GOT3 (cell line): ENCODE measurements at places on chromosomes 1 and 21.

DNA sequence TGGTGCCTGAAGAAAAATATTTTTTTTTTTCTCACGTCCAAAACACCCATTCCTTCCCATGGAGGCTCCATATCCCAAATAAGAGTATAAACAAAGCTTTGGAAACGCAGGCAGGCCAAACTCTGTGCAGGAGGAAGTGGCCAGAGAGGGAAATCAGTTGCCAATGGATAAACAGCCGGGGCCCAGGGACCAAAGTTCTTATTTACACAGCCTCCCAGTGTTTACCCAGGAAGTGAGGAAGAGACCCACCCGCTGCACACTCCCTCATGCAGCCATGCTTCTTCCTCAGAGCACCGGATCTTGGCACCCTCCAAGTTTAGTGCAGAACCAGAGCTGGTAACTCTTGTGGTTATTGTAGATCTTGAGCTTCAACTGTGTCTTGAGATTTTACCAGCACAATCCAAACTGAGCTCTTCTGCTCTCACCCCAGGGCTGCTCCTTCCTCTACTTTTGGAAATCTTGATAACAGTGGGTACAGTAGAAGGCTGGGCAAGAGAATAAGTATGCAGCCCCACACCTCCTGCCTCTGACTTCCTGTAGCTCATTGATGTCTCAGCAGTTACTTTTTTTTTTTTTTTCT, 14.2 kb downstream of the MARCKSL1 start:
- no peak for DNase-seq

- DNase-seq: no peak
These were observed 4.3 kb upstream of the CCN1 start for GRCh38 chr1:85576266-85576641.

DNA sequence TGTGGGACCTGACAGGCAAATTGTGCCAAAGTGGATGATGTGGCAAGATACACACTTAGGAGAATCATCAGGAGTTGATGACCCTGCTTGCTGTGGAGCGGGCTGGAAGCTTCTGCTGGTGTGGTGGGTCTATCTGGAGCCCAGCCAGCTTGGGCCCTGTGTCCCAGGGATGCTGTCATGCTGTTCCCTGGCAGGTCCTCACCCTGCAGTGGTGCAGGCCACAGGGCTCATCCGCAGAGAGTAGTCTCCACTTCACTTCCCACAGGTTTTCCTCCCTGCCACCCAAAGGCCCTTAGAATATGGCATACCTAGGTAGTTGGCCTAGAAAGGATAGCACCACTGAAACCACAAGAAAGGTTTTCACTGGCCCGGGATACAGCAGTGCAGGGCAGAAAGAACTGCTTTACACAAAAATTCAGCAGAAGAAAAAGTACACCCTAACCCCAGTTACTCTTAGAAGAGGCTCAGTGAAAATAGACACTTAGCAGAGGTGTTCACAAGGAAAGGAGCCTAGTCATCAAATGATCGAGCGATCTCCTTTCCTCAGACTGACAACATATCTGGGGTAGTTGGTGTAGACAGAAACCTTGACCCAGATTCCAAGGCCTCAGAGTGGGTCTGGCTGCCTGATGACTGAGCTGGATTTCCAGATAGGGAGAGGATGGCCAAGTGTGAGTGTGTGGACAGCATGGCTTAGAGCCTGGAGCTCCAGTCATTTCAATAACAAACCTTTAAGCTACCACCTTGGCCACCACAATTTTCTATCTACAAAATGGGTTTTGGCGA, 1.3 kb upstream of the C1orf226 start:
- DNase-seq: no peak

- DNase-seq: no peak
These were observed 779 bp upstream of the SVBP start for GRCh38 chr1:42817976-42818375.

DNA sequence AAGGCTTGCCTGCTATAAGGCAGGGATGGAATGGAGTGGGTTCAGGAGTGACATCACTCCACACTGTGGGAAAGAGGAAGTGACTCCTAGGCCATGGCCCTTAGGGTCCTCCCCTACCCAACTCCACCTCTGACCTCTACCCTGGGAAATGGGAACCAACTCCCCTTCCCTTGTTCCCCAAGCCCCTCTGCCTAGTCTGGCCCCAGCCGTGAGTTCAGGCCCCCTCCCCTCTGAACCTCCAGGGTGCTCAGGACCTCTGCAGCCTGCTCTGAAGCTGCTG, 3.8 kb upstream of the GUCA2A start:
- DNase-seq: no peak

DNA sequence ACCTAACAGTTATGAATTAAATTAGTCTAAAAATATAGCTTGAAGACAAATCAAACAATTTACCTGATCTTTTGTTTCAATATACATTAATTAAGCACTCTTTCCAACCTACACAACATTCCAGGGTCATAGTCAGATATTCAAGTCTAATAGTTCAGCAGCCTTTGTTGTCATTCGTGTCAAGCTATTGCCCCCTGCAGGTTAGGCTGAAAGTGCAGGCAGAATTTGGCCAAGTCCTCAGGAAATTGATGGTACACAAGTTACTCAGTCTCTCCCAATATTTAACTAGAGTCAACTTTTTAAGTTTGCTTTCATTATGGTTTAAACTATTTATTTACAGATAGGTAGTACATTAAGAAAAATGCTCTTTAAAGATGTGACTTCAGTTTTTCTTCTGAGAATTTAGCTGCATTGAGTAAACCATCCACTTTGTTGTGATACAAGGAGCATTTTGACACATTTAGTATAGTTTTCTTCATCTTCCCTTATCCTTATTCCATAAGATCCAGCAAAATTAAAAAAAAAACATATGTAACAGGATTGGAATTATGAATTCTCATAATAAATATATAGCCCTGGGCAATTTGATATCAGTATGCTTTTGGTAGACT, 130.3 kb upstream of the DPYD start:
- DNase-seq: no peak

GRCh38 chr1:81264976-81265375, 535.8 kb upstream of the ADGRL2 start:
- DNase-seq: no peak

- DNase-seq: no peak
These were observed 46.6 kb downstream of the SSBP3 start for GRCh38 chr1:54359393-54360162.

GRCh38 chr1:106134561-106134960, 921.9 kb upstream of the PRMT6 start:
- DNase-seq: no peak

DNA sequence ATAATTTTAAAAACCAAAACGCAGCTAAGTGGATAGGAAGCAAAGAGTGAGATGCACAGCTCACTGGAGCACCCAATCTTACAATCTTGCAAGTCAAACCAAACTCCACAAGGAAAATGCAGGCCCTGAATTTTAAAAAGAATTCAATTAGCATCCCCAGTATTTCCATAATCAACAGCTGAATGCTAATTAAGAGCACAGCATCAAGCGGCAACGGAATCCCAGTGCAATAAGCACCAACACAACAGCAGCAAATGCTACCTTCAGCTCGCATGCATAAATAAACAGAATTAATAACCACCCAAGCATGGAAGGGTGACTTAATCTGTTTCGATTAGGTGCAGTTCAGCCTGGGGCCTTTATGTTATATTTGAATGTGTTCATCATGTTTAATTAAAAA, 142.9 kb downstream of the SLC45A1 start:
- DNase-seq: no peak

GRCh38 chr1:169595764-169596711, 9.8 kb upstream of the F5 start:
- DNase-seq: no peak

GRCh38 chr1:196306421-196306820, 301.8 kb downstream of the KCNT2 start:
- DNase-seq: no peak

GRCh38 chr1:46369542-46370213, 24.4 kb upstream of the FAAH start:
- no peak for DNase-seq

DNA sequence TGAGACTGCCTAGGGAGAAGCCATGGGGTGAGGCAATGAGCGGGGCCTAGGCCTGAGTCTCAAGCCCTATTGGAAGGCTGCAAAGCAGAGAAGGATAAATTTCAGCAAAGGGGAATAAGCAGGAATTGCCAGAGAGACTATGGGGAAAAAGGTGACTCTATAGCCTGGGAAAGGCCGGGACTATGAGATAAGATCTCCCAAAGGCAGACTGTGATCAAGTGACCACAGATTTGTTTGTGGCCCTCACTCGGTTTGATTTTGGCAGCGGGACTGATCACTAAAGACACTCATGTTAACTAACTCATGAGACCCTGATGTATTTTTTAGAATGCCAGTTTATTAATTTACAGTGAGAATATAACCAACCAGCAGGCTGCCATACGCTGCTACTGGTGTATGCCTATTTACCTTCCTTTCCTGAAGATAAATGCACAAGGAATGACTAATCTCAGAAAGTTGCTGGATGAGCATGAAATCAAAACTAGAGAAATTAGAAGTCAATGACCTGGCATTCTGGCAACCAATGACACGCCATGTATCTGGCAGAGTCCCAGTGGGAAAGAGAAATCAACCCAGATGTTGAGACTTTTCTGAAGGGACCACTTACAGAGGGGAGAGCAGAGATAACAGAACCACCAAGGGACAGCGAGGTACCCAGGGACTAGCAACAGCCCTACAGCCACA, 4.3 kb downstream of the HSF2BP start:
- no peak for DNase-seq

DNA sequence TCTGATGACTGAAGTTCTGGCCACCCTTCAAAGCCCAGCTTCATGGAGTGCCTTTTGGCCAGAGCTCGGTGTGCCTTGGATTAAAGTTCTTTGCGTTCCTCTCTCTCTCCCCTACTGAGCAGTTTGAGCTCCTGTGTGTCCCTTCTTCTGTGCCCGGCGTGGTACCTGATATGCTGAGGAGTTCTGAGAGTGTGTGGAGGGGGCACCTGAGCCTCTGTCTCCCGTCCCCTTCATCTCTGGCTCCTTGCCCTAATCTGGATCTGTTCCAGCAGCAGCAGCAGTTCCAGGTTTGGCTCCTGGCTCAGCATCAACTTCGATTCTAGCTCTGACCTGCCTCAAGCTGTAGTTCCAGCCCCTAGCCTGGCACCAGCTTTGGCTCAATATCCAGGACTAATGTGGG, 25.1 kb upstream of the MYCL start:
- no peak for DNase-seq

DNA sequence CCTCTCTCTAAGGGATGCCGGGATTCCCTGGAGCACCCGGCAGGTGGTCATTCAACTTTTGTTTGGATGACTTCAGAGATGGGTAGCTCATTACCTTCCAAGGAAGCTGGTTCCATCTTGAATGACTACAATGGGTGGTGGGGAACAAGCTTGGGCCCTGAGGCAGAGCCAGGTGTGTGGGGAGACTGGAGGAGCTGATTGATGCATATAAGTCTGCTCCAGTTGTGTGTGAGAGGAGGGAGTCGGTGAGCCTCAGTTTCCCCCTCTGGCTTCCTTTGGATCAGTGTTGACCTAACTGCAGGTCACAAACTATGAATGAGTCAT, 133.8 kb upstream of the ZBTB40 start:
- DNase-seq: no peak

DNA sequence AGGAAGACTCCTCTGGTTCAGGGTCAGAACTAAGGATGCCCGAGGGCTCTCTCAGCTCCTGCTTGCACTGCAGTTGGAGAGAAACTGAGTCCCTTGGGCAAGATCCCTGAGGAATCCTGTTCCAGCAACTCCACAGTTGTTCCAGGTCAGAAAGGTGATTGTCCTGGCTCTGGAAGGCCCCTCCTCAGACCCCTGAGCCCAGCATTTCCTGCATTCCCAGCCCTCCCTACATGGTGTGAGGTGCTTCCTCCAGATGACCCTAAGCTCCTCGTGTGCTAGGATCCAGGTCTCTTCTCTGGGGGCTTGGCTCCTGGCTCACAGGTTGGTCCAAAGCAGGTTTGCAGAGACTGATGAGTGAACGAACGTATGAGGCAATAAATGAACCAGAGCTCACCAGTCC, 11.5 kb downstream of the LDLRAD1 start:
- DNase-seq: no peak

DNA sequence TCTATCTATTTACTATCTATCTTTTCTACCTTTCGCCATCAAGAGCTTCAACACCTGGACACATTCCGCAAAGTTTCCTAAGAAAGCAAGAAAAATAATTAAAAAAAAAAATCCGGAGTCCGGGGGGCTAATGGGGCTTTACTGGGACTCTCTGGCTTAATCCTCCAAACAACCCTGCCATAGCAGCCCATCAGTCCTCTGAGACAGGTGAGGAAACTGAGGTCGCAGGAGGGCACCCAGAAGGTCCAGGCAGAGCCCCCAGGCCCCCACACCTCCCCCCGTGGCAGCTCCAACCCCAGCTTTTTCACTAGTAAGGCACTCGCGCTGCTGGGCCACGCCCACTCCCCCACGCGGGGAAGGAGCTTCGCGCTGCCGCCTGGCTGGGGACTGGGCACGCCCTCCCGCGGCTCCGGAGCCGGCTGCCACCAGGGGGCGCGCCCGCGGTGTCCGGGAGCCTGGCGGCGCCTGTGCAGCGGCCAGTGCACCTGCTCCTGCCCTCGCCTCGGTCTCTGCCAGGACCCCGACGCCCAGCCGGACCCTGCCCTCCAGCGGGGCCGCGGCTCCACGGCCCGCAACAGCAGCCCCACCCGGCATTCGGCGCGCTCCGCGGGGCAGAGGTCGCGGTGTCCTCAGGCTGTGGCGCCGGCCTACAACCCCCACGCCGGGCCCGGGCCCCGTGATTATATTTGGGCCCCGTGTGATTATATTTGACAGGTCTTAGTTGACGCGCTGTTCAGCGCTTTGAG, 54.1 kb upstream of the SAMD11 start:
- no peak for DNase-seq

- DNase-seq: no peak
These were observed 185.2 kb downstream of the C1orf94 start for GRCh38 chr1:34361781-34362357.

GRCh38 chr1:15957221-15958095, 18.4 kb downstream of the ZBTB17 start:
- no peak for DNase-seq

DNA sequence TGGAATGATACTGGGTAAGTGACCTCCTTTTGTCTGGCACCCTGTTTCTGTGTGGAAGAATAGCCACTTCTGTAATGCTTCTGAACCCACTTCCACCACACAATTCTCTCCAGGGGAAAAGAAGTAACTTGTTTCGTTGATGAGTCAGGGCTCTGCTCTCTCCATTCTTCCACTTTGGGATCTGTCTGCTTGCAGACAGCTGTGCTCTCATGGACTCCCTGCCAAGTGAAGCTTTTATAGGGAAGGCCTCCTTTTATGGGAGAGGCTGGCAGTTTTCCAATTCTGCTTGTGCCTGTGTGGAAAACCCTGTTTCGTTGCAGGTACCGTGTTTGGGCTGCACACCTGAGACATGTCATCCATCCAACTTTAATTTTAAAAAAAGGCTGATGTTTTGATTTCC, 130.7 kb downstream of the GIPC2 start:
- DNase-seq: no peak

DNA sequence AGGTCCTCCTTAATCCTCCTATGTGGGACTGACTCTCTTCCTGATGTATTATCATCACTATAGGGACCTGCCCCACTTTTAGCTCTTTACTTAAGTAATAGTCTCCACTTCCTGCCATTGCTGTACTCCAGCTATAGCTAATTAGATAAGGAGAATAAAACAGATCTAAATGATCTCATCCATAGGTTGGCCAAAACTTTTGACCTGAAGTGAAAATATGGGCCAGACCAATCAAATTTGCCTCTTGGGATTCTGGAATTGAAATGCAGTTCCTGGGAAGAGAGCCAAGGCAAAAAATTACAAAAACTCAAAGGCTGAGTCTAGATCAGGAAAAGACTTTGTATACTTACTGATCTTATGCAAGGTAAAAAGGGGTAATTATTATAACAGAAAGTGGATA, 36.1 kb upstream of the PDE4B start:
- no peak for DNase-seq
